ENCODE measurements at places on chromosomes 3 and 15. TPM values are rescaled to one million over a fixed set of nuclear protein-coding genes. Genes with fewer than 3 reads are reported as not detected.

- DNase-seq = peak; percentile 56
Observed at GRCh38 chr15:90609242-90610180, 79.8 kb downstream of the CRTC3 start.

DNA sequence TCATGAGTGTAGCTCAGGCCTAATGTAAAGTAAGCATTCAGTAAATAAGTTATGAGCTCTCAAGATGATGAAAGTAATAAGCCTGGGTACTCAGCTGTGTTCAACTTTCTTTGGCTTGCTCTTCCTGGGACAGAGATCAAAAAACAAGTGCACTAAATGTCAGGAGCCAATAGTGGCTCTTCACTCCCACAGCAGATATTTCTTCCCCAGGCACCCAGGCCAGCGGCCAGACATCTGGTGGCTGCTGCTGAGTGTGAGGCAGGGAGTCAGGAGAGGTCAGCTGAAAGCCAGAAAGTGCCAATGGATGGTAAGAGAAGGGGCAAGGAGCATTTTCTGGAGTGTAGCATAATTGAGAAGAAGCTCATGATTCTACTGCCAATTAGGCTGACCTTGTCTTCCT, 18.2 kb upstream of the ITGA11 start:
- DNase-seq = no peak

DNA sequence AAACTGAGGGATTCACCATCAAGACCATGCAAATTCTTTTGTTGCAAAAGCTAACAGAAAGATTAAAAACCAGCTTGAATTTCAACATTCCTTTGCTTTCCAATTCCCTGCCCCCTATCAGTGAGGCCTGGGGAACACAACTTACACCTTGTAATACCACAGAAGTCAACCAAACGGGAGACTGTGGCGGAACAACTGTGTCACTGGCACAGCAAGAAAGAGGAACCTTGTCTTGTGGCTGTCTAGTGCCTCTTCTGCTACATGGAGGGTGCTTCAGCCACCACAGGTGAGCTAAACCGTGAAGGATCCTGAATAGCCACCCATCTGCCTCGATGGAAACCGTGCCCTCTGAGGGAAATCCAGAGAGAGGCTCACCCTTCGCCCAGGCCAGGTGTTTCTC, 11.4 kb downstream of the CCDC12 start:
- DNase-seq = no peak

GRCh38 chr15:50077651-50078050, 41.4 kb downstream of the ATP8B4 start:
- no peak for DNase-seq

GRCh38 chr3:122251428-122251827, 68.0 kb downstream of the CASR start:
- no peak for DNase-seq

The MORC1 gene
- total RNA-seq = not detected

The TM4SF1 gene
- total RNA-seq = not detected

GRCh38 chr3:135416182-135416581, 549.3 kb upstream of the PPP2R3A start:
- no peak for DNase-seq

DNA sequence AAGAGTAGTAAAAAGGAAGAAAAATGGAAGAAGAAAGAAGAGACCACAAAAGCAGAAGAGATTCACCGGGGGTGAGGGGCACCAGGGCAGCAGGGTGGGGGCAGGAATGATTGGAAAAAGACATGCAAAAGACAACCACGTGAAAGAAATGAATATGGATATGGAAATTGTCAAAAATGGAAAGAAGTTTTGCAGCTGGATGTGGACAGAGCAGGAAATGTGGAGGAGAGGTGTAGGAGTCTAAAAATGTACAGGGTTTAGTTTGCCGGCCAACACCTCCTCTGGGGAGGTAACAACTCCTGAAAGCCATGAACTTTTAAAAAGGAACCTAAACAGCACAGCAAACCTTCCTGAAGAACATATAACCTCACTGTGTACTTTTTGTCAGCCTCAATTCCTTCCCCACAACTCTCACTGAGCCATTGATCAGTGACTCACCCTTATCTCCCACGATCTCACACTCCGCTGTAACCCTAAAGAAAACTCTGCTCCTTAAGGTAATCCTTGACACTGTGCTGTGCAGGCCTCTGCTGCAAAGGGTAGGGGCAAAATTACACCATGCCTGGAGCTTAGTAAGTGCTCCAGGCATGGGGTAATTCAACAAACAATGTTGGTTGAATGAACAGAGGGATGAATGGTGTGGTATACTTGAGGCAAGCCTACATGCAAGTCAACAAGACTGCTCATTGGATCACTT, 100.2 kb upstream of the BOC start:
- DNase-seq = no peak

The TTBK2 gene
- 14.3 TPM for total RNA-seq

- peak; percentile 4 for DNase-seq
Observed at GRCh38 chr15:95988574-95988887, 342.0 kb upstream of the NR2F2 start.

GRCh38 chr3:65485826-65486469, 552.8 kb downstream of the MAGI1 start:
- DNase-seq = no peak

The RAB6B gene
- total RNA-seq = 3.9 TPM

The ZPLD1 gene
- total RNA-seq = not detected

The CCR8 gene
- not detected for total RNA-seq

GRCh38 chr3:37510755-37511154, 336.4 kb upstream of the LRRFIP2 start:
- no peak for DNase-seq
